Sciatic nerve (tissue), 2 donors: ENCODE measurements at places on chromosomes 1 and 21. TPM values are rescaled to one million over a fixed set of nuclear protein-coding genes. Genes with fewer than 3 reads are reported as not detected.

HFM1 gene
- 2.3 TPM for total RNA-seq

LAMB3 gene
- 2.8 TPM for total RNA-seq

PTGFR gene
- 57.2 TPM for total RNA-seq

C4BPA gene
- 0.27 TPM for total RNA-seq

PCBP3 gene
- 14.1 TPM for total RNA-seq

TDRD5 gene
- total RNA-seq, result not detected

SLC39A1 gene
- 73.9 TPM for total RNA-seq

RGS2 gene
- total RNA-seq, result 42.5 TPM

DNAJC6 gene
- total RNA-seq, result 20.7 TPM

SDF4 gene
- total RNA-seq, result 94.9 TPM
